Fibroblast of mammary gland (primary cell): ENCODE measurements at places on chromosomes 2 and 18.

DNA sequence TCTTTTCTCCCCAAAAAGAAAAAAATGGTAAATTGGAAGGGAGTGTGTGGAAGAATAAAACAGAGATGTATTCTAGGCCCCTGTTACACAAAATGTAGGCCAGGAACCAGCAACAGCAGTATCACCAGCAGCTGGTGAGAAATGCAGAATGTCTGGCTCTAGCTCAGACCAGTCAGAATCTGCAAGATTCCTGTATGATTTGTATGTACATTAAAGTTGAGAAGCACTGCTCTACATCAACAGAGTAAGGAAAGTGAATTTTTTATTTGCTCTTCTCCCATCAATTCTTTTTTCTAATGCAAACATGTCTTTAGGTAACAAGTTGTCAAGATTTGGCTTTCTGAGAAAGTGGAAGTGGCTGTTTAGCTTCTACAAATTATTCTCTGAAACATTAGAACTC, 235.4 kb upstream of the FANCL start:
- no peak for DNase-seq

DNA sequence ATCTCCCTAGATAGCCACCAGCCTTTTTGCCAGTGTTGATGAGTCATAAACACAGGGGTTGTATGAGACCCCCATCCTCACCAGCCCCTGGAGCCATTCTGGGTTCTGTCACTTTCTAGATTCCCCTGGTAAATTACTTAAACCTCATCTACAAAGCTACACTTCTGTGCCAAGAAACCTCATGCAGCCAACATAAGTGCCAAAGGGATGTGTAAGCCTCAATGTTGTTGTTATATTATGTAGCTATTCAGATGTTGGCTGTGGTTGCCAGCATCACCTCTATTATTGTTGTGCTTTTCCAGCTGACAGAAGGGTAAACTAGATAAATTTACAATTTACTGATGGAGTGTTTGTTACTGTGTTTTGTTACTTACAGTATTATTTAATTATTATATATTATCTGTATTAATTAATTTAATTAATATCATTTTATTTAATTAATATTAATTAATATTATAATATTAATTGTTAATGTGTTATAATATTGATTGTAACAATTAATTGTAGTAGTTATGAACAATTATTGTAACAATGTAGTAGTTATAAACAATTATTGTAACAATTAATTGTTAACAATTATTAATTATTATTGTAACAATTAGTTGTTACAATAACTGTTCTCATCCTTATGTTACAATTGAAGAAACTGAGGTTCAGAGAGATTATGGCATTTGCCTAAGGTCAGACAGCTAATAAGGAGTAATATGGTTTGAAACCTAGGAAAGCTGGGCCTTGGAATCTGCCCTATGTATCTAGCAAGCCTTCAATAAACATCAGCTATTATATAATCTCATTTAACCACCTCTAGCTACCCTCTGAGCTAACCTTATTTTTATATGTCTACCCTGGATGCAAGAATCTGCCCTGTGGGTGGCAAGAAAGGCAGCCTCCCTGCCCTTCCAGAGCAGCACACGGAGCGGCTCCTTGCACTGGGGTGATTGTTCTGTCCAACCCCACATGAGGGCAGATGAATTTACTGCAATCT, 36.1 kb downstream of the PSTPIP2 start:
- peak; percentile 34 for DNase-seq

DNA sequence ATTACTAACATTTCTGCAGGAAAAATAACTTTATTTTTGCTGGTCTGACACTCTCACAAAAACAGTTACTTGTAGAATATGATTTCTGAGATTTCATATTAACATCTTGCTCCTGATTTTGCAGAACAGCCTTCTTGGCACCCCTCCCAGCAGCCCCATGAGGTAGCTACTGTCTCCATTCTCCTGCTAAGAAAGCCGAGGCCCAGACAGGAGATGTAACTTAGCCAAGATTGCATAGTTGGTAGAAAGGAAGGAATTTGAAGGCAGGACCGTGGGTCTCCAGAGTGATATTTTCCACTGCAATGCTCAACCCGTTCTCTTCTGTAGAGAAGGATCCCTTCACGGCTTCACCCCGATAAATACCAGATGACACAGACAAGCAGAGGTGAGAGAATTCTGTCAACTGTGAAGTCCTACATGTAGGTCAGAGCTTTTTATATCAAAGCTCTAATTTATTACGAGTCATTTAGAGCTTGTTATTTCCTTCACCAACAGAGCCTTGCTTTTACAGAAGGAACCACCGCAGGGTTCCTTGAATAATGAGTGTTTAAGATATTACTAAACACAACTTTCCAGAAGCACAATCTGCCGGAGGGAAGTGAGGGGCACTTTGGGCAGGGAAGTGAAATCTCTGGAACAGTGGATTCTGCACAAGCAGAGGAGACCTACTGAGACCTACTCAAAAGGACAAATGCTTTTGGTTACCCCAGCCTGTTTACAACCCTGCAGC, 48.0 kb upstream of the MYCN start:
- DNase-seq = no peak

DNA sequence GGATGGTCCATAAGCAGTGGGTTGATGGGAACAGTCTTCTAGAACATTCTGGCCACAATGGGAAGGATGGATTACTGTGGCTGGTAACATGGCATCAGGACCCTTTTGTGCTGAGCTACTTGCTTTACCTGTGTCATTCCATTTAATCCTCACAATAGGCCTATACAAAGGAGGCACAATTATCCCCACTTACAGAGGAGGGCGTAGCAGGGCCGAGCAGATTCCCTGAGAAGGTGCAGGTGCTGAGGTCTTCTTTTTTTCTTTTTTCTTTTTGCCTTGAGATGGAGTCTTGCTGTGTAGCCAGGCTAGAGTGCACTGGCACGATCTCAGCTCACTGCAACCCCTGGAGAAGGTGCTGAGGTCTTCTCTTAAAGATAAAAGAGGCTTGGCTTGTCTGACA, 6.7 kb upstream of the LRRC30 start:
- DNase-seq = no peak

GRCh38 chr2:76469066-76469465, 758.4 kb upstream of the GCFC2 start:
- DNase-seq = no peak

- no peak for DNase-seq
Measured at GRCh38 chr18:53551868-53552426, 672.5 kb downstream of the MBD2 start.

DNA sequence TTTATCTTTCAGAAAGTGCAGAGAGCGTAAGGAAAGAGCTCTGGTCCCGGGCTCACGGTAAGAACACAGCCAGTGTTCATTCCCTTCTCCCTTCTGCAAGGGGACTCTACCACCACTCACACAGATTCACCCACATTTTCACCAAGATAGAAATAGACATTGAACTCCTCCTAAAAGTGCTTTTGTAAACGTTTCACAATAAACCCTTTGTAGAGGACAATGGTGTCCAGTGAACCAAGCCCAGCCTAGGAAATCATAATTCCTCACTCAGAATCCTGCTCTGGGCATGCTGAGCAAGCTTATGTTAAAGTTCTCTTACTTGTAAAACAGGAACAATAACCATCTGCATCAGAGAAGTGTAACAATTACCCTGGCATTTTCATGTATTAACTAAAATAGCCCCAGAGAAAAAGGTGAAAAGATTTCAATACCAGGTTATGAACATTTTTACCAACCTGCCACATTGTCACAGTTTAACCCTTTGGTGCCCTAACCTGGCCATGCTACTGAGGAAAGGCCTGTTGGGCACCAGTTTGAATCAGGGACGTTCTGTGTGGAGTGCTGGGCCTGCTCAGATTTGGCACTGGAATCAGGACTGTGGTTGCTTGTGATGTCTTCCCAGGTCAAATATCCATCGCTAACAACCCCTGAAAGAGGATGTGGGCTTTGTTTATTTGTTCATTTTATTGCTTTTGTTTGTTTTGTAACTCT, 22.5 kb upstream of the NDUFV2 start:
- no peak for DNase-seq

GRCh38 chr18:28175150-28175929, 1.6 kb downstream of the CDH2 start:
- DNase-seq = peak; percentile 34

DNA sequence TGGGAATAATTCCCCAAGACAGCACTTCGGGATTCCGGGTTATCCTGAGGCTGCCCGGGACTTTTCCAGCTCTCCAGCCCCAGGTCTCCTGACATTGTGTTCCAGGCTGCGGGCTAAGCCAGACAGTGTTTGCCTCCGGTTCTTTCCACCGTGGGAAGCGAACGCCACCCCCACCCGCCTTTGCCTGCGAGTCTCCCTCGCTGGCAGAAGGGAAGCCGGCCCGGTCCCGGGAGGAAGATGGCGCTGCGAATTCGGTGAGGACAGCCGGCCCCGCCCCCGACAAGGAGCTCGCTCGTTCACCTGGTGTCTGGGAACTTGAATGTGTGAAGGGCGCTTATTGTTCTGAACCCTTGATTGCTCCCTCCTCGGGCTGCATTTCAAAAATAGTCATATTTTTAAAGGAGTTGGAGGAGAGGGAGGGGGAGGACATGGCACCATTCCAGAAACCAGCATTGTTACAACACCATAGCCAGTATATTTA, 2.9 kb downstream of the LRATD1 start:
- peak; percentile 67 for DNase-seq

DNA sequence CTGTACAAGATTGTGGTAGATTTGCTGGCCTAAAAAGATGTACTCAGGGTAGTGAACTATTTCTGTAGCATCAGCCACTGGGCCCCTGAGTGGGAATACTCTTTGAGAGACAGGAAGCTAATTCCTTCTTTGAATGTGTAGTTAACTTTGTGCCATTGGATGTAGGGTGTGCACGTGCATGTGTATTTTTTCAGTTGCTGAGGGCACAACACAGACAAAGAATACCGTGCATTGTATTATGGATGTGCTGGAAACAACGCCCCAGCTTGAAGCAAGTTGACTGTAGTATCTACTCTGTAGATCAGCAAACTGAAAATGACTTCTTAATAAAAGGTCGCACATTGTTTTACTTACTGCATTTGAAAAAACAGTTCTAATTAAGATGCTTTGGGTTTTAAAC, 14.1 kb downstream of the CRIM1 start:
- DNase-seq = no peak

DNA sequence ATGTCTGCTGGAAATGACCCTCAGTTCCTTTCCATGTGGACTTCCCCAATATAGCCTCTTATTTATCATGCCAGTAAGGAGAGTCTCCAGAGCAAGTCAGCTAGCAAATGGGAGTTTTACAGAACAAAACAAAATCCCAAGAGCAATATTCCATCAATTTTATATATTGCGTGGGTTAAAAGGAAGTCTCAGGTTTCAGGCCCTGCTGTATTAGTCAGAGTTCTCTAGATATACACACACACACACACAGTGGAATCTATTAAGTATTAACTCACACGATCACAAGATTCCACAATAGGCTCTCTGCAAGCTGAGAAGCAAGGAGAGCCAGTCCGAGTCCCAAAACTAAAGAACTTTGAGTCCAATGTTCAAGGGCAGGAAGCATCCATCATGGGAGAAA, 102.8 kb upstream of the MAP2 start:
- DNase-seq = peak; percentile 49

GRCh38 chr2:14601156-14601770, 31.3 kb upstream of the LRATD1 start:
- peak; percentile 13 for DNase-seq

- peak; percentile 71 for DNase-seq
Measured at GRCh38 chr2:30979822-30980245, 158.4 kb downstream of the GALNT14 start.

- DNase-seq = peak; percentile 39
Measured at GRCh38 chr18:3481696-3482210, 31.8 kb downstream of the TGIF1 start.

GRCh38 chr18:73264562-73264921, 396.8 kb upstream of the NETO1 start:
- no peak for DNase-seq

GRCh38 chr2:127707890-127708648, 6.8 kb downstream of the SFT2D3 start:
- no peak for DNase-seq

DNA sequence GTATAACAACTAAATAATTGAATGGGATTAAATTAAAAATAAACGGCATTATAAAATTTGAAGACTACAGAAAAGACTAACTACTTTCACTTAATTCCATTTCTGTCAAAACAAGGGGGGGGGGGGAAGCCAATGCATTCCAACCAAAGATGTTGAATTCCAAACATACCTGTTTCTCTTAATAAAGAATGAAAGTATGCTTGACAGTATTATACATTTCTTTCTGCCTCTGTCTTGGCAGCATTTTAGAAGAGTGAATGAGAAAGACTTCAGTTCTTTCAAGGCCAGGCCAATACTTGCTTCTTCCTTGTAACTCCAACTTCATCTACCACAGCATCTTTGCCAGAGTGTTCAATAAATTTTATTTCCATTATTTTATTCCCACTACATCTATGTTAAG, 65.9 kb downstream of the PDE11A start:
- DNase-seq = no peak

DNA sequence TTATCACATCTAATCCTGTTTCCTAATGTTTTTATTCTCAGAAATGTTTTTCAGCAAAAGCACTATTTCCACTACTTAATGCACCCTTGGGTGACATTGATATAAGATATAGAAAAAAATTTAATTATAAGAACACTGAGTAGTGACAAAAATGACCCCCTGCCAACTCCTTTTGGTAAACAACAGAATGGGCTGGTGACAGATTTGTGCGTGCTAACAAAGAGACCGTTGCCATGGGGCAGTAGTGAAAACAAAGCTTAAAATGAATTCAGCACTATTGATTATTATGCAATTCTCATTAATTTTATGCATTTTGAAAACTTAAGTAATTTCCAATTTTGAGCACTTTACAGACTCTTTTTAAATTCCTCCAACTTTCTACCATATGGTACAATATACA, 33.1 kb downstream of the RDH14 start:
- no peak for DNase-seq

- no peak for DNase-seq
Measured at GRCh38 chr2:197307236-197307932, 3.2 kb downstream of the ANKRD44 start.

DNA sequence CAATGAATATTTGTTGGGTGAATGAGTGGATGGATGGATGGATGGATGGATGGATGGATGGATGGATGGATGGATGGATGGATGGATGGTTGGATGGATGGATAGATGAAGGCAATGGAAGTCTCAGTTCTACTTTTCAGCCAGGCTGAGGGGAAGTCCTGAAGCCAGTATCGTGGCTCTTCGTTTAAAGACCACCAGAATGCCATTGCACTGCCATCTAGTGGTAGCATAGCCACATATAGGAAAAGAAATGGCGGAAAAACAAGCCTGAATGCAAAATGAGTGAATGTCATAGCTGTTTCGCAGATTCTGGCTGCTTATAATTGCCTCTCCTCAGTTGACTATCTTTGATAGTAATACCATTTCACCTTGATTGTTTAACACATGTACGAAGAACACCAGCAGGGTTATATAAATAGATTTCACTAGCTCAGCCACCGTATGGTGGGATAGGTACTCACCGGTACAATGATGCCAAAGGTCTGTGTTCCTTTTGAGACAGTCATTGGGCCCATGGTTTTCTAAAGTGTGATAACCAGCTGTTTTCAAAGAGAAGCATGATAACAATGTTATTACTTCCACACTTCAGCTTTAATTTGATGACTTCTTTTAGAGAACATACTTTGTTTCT, 62.3 kb upstream of the GREB1L start:
- peak; percentile 79 for DNase-seq
